ENCODE measurements at places on chromosomes 3 and 15.

DNA sequence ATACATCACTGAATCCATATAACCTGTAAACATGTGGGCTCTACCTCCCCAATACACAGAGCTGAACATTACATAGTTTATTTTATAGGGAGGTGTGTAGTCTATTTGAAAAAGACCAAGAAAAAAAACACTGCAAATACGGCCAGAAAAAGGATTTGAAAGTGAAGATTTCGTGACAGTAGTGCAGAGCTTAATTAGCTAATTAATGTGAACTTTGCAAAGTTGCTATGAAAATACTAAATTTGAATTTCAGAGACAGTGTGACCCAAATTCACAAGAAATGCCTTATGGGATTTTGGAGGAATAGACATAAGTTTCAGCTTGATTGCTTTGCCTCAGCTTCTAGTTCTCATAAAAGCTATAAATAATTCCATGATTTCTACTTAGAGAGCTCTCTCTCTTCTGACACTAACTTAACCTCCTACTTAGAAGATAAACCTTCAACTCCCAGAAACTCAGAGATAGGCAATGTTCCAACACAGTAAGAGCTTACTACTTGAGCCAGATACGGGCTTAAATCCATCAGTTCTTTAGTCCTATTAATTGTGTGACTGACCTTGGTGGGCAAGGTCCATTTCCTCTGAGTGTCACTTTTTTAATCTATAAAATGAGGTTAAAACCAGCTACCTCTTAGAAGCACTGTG, 87.3 kb upstream of the THBS1 start:
- DNase-seq: no peak

- DNase-seq: peak; percentile 23
These were observed 406.0 kb downstream of the ZBTB20 start for GRCh38 chr3:114741066-114741465.

- DNase-seq: no peak
These were observed 19.1 kb downstream of the ZNF710 start for GRCh38 chr15:90020021-90020735.

- peak; percentile 84 for DNase-seq
These were observed 10.1 kb upstream of the AVEN start for GRCh38 chr15:34049112-34049511.

- no peak for DNase-seq
These were observed 78.8 kb downstream of the FBN1 start for GRCh38 chr15:48566668-48567067.

DNA sequence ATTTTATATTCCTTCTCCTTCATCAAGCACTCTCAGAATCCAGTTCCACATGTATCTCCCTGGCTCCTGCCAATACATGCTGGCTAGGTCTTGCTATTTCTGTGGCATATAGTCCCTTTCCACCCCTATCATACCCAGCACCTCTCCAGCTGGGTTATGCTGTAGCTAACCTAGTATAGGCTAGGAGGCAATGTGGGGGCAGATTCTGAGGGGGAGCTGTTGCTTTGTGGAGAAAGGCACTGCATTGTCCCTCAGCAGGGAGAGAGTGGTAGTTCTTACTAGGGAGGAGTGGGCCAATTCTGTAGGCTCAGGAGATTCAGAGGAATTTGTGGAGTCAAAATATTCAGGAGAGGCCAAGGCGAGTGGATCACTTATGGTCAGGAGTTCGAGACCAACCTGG, 39.4 kb upstream of the UBL7 start:
- DNase-seq: no peak

GRCh38 chr15:32007355-32007960, 22.9 kb upstream of the CHRNA7 start:
- DNase-seq: no peak

DNA sequence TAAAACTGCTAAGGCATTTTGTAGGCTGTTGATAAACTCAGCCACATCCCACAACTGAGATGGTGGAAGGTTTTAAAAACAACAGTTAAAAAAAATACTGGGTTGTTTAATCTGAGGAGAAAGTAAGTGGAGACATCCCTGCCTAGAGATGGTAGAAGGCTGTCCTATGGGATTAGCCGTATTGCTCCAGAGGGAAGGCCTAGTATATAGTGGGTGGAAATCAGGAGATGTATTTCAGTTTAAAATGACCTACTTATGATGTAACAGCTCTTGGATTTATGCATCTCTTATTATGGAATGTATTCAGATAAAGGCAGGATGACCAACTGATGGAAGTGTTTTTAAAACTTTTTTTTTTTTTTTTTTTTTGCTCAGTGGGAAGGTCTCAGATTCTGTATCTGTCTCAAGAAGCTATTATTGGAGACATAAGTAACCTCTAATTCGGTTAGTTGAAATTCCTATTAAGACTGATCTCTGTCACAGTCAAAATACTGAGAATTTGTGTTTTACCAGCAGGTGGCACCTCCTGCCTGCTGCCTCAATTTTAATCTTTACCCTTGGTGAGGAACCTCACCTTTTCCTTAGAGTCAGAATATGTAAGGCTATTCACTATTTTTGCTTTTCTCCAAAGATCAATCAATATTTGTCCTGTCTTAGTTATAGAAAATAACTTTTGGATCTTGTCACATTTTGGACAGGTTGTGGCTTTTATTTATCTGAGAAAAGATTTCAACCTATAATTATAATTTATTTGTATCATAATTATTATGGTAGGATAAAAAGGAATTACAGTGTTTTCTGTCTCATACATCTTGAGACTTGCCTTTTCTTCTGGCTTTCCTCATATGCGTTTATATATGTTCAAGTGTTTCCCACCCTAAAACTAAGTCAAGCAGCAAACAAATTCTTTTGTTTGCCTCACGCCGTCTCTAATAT, 63.0 kb downstream of the VPS8 start:
- DNase-seq: no peak

- DNase-seq: peak; percentile 49
These were observed 652.5 kb upstream of the NECTIN3 start for GRCh38 chr3:110419096-110419495.

- peak; percentile 12 for DNase-seq
These were observed 162.9 kb upstream of the PDZRN3 start for GRCh38 chr3:73787620-73788019.

GRCh38 chr3:42507761-42508335, 5.4 kb downstream of the VIPR1 start:
- DNase-seq: no peak

- no peak for DNase-seq
These were observed 96.3 kb downstream of the TPRG1 start for GRCh38 chr3:189267981-189268613.

DNA sequence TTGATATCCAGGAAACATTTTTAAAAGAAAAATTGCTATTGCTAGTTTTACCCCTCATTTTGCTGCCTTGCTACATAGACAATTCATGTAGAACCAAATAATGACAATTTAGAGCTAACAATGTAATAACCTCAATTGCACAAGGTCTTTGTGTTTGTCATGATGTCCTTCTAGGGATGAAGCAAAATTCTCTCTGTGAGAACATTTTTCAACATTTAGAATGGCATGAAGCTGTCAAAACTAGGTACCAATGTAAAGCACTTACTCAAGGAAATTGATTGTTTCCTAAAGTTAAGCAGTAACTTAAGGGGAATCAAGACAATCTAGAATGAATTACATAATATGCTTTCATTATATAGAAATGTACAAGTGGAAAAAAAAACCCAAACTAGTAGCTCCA, 7.9 kb upstream of the FGF7 start:
- no peak for DNase-seq

- no peak for DNase-seq
These were observed 89.6 kb upstream of the CBLB start for GRCh38 chr3:105958237-105959000.

- DNase-seq: no peak
These were observed 62.0 kb downstream of the P3H2 start for GRCh38 chr3:190058521-190059241.

GRCh38 chr3:56839784-56840715, 38.3 kb upstream of the ARHGEF3 start:
- peak; percentile 65 for DNase-seq

DNA sequence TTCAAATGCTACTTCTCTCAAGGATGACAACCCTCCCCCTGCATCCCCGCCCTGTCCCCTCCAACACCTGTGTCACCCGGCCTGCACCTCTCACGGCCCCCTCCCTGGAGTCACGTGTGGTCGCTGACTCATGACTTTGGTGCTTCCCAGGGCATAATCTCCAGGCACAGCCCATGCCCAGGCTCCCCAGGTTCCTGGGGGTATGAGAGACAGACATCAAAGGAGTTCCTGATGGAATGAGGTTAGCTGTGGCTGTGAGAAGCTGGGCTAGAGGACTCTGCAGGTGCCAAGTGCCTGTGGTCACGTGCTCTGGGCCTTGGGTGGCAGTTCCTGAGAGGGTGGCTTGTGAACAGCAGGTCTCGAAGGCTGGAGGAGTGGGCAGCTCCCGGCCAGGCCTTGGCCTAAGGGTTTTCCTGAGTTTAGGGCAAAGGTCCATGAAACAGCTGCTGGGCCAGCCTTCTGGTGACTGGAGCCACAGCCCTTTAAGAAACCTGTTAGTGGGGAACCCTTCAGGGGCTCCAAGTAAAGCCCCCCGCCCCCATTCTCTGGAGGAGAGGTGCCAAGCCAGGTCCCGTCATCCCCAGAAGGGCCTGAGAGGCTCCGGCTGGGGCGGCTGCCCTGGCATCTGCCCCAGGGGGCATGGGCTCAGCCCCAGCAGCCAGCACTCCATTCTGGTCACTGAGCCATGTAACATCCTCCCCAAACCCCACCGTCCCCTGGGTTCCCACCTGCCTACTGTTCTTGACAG, 230.0 kb downstream of the XXYLT1 start:
- no peak for DNase-seq

- DNase-seq: no peak
These were observed 957.2 kb downstream of the TUSC7 start for GRCh38 chr3:117666812-117667211.

DNA sequence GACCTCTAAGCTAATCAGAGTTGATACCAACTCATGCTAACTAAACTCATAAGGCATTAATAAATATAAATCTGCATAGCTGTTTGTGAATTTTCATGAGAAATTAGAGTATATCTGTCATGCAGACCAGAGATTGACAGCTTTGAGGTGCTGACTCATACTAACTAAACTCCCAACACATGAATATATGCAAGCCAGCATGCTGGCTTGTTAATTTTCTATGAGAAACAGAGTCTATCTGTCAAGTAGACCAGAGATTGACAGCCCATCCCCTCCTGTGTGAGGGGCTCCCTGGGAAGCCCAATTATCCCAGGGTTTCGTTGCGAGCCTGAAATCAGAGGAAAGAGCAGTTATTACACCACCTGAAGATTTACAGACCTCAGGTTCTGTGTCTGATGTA, 69.3 kb downstream of the CD47 start:
- no peak for DNase-seq

All from RCC 7860 (cell line).